T-helper 2 cell (primary cell): ENCODE measurements at places on chromosomes 2 and 18.

DNA sequence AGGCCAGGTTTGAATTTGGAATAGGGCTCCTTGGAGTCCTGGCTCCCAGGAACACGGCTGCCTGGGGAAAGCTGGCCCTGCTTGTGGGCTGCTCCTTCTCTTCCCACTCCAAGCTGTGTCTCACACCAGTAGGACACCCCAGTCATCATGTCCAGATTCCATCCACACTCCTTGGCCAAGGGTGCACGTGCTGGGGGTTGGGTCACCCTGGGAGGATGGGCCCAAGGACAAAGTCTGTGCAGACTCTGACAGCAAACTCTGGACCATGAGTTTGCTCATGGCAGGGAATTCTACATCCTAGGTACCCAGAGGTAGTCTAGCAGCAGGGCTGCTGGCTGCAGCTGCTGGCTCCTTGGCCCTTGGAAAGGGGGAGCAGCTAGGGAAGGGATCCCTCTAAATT is 102.4 kb upstream of the EPAS1 start:
- DNase-seq: no peak

DNA sequence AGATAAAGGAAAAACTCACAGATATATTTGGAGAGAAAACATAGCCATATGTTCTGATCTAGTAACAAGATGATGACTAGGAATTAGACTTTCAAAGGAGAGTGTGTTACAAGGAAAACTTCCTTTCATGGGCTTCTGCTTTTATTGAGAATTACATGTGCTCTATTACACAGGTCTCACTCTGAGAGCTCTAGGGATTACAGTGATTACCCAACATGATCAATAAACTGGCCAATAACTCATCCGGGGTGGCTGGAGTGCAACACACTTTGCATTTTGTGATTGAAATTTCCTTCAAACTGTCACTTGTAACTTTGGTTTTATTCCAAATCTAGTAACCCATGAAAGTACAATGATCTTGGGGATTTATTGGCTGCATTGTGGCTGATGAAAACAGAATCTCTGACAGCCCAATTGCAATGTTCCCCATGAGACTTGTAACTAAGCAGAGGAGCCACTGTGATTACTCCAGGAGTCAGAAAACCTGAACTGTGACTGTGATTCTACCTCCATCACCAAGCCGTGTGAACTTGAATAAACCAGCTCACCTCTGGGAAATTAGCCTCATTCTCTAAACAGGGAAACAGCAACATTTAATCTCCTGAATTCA is 40.2 kb upstream of the LRRC30 start:
- DNase-seq: no peak

- peak; percentile 67 for DNase-seq
These were observed 980 bp upstream of the PDE6D start for GRCh38 chr2:231781798-231782726.

GRCh38 chr2:160258492-160258805 is 58.4 kb upstream of the ITGB6 start:
- DNase-seq: no peak

GRCh38 chr18:23126376-23127056 is 8.8 kb upstream of the CABLES1 start:
- DNase-seq: no peak

DNA sequence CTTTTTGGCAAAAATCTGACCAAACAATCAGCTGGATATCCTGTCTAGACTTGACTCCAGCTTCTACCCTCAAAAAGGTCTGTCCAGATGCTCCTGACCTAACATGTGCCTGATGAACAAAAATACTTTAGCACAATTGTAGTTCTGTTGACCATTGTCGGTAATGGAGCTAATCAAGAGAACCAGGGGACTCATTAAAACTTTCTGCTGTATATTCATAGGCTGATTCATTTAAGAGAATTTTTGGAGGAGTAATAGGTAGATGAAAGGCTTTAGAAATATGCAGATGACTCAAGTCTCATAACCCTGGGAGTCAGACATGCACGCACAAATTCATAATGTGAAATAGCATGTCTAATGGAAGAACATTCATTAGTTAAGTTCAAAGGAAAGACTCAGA is 514.2 kb downstream of the TXNL1 start:
- no peak for DNase-seq

DNA sequence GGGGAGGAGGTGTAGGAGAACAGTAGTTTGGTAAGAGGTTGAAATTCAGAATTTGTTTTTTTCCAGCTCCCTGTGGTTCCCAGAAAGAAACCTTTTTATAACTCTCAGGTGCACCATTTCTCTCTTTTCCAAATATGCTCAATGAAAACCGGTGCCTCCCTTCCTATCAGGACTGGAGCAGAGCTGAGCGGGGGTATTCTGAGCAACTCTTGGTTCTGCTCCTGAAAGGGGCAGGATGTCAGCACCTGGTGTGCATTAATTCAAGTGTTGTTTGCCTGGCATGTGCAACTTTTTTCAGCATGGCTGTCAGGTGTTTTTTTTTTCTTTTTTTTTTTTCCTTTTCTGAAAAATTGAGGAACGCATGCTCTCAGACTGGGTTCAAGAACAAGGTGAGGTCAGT is 74.1 kb downstream of the MAPK4 start:
- no peak for DNase-seq

GRCh38 chr2:16625201-16625729 is 40.4 kb downstream of the CYRIA start:
- no peak for DNase-seq

- DNase-seq: no peak
These were observed 18.6 kb downstream of the GLI2 start for GRCh38 chr2:120754067-120754960.

DNA sequence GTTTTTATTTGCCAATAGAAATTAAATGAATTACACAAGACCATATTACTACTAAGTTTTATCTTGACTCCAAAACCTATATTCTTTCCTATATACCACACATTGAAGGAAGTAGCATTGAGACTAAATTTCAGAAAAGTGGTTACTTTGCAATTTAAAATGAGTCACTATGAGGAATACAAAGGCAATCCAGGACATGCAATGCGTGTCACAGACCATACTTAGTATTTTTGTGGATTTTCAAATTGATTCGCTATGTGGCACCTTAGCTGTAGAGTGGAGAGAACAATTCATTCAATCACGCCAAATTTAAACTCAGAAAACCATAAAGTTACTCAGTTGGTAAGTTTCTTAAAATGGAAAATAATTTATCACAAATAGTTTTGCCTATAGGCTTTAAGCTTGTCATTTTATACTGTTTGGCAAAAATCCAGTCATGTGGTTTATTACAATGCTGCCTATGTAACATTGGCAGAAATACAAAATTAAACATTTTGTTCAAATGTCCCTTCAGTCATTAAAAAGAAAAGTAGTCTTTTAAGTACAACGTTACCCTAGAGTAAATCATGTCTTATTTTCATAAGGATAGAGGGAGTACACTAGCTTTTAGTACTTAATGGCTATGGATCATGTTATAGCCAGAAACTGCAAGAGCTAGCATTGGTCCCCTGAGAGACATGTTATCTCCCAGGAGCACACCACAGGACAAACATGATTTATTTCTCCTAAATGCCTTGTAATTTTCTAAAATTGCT is 222.8 kb upstream of the CDH7 start:
- no peak for DNase-seq

DNA sequence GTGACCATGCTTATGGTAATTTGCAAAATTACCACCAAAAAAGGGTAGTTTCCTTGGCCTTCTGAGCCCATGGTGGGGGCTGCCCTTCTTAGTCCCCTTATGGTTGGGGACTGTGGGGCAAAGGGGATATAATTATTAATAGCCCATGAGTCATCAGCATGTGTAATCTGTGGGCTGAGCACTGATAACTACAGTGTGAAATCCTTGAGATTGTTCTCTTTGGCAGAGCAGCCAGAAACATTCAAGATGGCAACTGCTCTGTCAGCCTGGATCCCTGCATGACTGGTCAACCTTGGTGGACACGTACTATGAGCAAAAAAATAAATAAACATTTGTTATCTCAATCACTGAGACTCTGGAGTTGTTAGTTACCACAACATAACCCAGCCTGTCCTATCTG is 61.3 kb downstream of the MGAT4A start:
- DNase-seq: no peak

- DNase-seq: peak; percentile 95
These were observed 139.2 kb downstream of the LAMA3 start for GRCh38 chr18:23828426-23828825.

GRCh38 chr18:10381516-10381915 is 72.9 kb upstream of the APCDD1 start:
- no peak for DNase-seq

- no peak for DNase-seq
These were observed 114.1 kb downstream of the TRABD2A start for GRCh38 chr2:84766791-84767190.

DNA sequence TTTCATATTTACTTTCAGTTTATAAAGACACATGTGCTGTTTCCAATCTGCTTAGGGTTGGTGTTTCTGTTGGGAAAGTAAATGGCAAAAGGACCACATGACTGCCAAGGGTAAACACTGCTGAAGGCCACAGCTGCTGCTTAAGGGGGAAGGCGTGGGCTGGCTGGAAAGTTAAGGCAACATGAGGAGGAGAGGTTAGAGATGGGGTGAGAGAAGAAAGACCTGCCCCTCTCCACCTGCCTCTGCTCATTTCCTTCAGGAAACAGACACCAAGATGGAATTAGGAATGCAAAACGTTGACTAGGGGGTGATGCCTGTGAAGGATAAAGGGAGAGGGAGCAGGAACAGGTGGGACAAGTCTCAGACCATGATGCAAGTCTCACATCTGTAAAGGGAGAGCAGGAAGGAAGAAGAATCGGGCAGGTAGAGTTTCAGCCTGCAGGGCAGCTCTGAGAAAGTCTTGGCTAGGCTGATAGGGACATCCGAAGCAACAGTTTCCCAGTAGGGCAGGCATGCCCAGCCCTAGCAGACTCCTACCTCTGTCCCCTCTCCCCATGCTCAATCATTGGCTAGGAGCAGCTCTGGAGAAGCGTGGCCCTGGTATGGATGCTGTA is 86.0 kb downstream of the CDC42EP3 start:
- no peak for DNase-seq

- DNase-seq: no peak
These were observed 47.0 kb downstream of the INHBB start for GRCh38 chr2:120392923-120393322.

- DNase-seq: no peak
These were observed 288.2 kb upstream of the SPHKAP start for GRCh38 chr2:228469721-228470120.

DNA sequence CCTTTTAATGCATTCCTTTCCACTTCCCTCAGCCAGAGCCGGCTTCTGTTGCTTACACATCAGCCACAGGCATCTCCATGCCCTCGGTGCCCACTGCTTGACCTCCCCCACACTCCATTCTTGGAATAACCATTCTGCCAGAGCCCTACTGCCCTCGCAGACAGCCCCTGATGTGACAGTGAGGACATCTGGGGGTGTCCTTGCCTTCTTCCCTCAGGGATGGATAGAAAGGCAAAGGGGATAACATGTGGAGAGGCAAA is 6.4 kb upstream of the NPPC start:
- DNase-seq: no peak

GRCh38 chr2:16973586-16974286 is 308.1 kb upstream of the CYRIA start:
- no peak for DNase-seq

DNA sequence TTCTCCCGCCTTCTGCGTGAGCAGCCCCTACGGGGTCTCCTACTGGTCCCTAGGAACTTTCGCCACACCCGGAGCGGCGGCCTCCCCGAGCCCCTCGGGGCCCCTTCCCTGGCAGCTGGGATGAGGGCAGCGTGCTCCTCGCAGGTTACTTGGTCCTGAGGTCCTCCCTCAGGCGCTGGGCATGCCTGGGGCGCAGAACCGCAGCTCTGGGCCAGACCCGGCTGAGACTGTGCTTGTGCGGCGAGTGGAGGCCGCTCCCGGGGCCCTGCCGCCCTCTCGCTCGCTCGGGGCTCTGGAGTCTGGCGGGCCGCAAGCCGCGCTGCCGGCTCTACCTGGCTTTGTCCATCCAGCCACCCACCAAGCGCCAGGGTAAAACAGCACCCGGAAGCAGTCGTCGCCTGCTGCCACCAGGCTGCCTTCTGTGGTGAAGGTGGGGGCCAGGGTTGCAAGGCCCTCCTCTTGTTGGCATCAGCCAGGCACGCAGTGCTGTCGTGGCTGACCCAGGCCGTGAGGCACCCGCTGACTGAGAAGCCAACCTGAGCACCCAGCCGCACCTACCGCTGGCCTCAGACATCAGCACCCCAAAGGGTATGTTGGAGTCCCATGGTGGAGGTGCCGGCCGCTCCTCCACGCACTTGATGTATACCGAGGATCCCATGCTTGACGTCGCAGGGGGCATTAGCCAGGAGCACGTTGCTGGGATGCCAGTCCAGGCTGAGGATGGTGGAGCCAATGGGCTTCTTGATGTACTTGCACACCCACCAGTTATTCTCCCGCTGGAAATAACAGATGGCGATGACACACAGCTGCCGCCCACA is 46.1 kb upstream of the PTH2R start:
- DNase-seq: no peak

- no peak for DNase-seq
These were observed 320.0 kb upstream of the TNP1 start for GRCh38 chr2:217179854-217180253.

DNA sequence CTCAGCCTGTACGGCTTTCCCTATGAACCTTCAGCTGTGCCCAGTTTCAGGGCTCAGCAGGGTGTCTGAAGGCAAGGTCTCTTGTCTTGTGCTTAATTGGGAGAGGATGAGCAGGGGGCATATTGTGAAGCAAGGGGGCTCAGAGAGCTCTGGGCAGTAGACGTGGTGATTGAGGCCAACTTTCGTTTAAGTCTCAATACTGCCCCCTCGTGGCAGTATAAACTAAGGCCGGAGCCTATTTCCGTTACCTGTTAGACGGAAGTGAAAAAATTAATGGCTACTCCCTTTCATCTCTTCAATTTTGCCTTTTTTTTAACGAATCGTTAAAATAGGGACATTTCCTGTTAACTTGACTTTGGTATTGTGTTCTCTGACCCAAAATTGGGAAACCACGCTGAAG is 193.4 kb downstream of the TDRD15 start:
- DNase-seq: no peak

- DNase-seq: no peak
These were observed 50.0 kb upstream of the OTOF start for GRCh38 chr2:26527726-26528585.

GRCh38 chr2:64400733-64401528 is 53.0 kb upstream of the LGALSL start:
- no peak for DNase-seq

DNA sequence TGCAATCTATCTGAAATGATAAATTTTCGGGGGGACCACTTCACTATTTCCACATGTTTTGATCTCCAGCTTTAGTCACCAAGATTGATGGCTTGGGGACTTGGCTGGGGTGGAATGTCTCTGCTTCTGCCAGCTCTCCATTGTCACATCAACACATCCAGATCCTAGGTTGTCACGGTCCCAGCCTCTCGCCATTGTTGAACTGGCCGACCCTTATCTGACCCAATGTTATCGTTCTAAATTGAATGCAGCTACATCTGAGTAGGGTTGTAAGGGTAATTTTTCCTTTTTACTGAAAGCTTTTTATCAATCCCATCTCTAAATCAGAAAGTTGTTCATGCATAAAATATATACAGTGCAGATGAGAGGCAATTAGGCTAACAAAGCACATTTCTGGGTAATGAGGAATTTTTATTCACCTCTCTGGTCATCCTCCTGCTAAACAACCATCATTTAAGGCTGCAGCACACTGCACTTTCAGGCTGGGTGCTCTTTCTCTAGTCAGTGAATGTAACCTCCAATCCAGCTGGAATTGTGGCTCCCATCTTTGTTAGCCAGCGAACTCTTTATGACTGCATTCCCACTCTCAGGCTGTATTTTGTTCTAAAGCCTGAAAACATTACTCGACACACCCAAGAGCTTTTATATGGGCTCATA is 128.2 kb downstream of the COL4A4 start:
- no peak for DNase-seq
